ENCODE measurements at places on chromosomes 5 and 9.

- no peak for DNase-seq
These were observed 272.7 kb downstream of the TLE1 start for GRCh38 chr9:81416476-81417298.

DNA sequence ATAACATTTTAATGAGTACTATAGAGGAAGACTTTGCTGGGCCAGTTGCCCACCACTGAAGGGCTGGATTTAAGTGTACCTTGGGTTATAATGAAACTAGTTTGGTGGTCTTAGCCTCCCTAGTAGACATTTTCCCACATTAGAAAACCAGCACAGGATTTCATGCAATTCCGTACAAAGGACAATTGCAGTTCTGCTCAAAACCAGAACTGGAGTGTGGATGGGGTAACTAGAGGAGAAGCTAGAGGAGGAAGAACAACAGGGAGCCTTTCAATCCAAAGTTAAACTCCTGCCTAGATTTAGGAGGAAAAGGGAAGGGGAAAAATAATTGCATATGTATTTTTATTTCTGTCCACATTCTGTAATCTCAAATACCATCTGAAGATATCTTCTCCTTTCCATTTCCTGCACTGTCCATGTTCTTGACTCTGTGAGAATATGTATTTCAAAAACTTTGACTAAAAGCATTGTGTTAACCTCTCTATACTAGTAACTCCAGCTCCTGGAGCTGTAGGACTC is 97.5 kb upstream of the SSBP2 start:
- DNase-seq: no peak

DNA sequence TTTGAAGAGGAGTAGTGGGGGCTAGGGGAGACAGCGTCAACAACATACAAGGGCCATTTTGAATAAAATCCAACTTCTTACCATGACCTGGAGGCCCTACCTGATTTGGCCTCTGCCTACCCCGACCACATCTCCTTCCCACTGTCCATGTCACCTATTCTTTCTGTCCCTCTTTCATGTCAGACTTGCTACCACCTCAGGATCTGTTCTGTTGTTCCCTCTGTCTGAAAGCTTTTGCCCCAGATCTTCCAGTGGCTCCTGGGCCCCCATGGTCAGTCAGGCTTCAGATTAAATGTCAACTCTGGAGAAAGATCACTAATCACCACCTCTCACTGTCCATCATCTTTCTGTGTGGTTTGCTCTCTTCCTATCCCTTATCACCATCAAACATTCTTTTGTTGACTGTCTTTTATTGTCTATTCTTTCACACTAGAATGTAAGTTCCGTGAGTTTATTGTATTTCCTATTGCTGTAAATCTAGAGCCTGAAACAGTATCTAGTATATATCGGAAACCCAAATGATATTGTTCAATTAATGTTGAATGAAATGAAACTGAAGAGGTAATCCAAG is 31.2 kb upstream of the APC start:
- no peak for DNase-seq

- DNase-seq: no peak
These were observed 2318.6 kb upstream of the ACO1 start for GRCh38 chr9:30065888-30066287.

- no peak for DNase-seq
These were observed 9.0 kb upstream of the SETD9 start for GRCh38 chr5:56900395-56900794.

DNA sequence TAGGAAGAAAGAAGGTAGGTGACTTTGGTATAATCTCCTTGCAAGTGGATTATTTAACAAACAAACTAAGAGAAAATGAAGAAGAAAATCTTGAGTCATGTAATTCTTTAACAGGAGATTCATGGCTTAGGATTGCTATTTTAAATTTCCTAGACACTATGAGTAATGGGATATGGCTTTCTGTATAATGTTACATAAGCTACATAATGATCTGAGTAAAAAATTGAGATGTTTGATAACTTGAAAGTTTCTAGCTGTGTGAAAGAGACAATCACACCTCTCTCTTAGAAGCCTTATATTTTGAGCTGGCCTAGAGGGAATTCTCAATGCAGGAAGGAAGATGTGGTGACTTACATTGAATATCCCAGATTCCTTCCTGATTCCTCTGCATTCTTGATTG is 92.5 kb downstream of the CDH9 start:
- DNase-seq: no peak

DNA sequence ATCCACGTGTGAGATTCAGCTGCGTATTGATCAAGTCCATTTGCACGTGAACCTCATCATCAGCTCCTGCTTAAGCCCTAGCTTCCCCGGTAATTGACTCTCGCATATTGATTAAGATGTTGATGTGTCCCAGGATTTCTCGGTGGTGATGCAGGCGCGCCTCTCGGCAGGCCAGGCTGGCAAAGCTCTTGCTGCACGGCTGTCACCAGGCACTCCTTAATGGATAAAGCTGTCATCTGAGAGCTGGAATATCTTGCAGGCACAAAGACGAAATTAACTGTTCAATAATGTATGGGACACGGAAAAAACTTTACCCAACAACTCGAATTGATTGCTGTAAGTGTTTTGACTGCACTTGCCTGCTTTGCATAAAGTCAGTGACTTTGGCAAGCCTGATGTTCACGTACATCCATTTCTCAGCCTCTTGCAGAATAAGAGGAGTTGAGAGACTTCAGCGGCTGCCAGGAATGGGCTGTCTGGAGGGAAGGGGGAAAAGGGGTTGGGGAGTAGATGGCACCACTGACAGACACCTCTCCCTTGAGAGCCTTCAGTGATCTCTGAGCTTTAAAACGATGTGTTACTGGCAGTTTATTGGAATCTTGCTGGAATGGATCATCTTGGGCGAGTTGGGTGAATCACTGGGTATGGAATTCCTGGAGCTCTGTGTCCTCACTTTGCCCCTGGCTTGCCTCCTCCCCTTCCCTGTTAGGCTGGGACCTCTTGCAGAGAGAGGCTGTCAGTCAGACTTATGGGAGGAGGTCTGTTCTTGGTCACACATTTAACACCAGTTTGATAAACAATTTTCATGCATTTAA is 650.3 kb downstream of the CCDC171 start:
- DNase-seq: peak; percentile 15

GRCh38 chr9:91681461-91682305 is 258.1 kb upstream of the NFIL3 start:
- DNase-seq: peak; percentile 73

DNA sequence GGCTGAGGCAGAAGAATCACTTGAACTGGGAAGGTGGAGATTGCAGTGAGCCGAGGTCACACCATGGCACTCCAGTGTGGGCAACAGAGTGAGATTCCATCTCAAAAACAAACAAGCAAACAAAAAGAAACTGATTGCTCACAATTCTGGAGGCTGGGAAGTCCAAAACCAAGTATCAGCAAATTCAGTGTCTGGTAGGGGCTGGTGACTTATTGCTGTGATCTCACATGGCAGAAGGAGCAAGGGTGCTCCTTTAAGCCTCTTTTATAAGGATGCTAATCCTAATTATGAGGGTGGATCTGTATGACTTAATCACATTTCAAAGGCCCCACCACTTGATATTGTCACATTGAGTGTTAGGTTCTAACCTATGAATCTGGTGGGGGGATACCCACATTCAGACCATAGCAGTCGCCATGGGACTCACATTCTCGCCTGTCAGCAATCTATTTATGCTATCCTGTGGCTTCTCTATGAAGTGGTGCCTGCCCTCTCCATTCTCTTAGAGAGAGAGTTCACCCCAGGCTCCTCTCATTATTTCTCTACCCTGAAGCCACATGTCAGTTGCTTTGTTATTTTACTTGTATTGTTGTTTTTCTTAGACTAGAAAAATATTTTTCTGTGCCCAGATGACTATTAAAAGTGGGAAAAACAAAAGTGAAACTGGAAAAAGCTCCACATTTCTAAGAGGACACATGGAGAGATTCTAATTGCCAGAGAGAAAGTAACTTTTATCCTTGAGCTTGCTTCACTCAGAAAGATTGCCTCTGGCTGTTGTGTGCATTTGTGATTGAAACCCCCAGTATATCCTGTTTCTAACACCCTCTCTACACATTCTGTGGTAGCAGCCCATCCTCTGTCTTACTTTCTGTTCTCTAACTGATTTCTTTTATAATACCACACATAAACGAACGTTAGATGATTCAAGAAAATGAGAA is 18.8 kb upstream of the PRLR start:
- peak; percentile 9 for DNase-seq

DNA sequence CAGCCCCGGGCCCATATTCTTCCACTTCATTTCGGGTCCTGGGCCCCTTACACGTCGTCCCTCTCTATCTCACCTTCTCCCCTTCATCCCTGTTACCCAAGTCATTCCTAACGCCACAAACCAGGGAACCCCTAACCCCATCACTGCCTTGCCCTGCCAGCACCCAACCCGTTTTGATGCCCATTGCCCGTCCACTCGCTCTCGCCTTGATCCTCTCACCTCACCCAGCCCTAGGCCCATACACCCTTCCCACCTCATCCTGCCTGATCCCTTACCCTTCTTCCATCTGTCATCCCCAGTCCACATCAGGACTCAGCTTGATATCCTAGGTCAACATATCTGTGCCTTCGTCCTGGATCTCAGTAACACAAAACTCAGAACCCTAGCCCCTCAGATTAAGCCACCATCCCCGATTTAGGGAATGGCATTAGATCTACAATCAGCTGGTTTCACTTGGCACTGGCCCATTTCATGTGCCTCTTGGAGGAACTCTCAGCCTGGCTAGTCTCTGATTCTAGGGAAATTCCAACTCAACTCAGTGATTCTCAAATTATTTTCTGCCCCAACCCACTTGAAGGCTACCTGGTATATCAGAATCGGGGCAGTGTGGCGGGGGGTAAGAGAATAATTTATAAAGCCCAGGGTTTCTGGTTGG is 489 bp downstream of the CHMP5 start:
- DNase-seq: no peak

- no peak for DNase-seq
These were observed 229.5 kb downstream of the CD180 start for GRCh38 chr5:66967102-66967501.

- peak; percentile 32 for DNase-seq
These were observed 83.2 kb downstream of the FOXD1 start for GRCh38 chr5:73365301-73365853.

- DNase-seq: no peak
These were observed 109.2 kb downstream of the ADAMTS19 start for GRCh38 chr5:129569295-129569694.

DNA sequence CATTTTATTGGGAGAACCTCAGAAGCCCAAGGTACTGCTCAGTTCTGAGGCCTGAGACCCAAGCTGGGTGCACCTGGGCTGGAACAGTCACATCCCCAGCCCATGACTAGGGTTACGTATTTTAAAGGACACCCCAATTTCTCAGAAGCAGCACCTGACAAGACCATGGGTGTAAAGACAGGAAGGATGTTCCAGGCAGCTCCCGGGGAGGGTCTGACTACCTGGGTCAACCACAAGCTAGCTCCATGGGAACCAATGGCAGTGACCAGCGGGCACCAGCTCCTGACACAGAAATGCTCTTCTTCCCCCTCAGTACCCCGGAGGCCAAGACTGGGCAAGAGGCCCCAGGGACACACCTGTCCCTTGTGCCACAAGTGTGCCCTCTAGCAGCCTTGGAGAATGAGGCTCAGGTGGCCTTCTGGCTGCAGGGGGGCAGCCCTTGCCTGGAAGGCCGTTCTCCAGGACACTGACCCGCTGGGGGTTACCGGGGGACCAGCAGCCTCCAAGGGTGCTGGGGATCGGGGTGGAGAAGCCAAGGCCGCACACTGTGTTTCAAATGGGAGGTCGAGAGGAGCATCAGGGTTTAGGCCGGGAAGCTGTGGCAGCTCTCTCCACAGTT is 52.6 kb downstream of the IPPK start:
- DNase-seq: no peak

DNA sequence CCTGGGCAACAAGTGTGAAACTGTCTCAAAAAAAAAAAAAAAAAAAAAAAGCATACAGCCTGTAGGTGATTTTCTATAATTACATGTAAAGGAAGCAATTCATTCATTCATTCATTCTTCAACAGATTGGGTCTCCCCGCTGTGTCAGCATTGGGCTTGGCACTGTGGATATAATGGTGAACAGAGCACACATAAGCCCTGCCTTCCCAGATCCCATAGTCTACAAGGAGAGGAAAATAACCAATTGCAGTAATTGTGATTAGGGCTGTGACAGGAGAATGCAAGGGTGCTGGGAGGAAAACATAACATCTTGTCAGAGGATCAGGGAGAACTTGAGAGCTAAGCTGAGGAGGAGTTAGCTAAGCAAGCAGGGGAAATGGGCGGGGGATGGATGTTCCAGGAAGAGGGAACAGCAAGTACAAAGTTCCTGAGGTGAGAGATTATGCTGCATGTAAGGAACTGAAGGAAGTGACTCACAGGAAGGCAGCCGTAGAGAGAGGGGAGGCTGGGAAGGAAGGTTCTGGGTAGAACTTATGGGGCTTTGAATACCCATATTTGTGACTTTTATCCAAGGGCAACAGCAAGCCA is 24.0 kb upstream of the KLF9 start:
- peak; percentile 50 for DNase-seq

GRCh38 chr5:179878222-179879002 is 19.8 kb upstream of the MRNIP start:
- no peak for DNase-seq

DNA sequence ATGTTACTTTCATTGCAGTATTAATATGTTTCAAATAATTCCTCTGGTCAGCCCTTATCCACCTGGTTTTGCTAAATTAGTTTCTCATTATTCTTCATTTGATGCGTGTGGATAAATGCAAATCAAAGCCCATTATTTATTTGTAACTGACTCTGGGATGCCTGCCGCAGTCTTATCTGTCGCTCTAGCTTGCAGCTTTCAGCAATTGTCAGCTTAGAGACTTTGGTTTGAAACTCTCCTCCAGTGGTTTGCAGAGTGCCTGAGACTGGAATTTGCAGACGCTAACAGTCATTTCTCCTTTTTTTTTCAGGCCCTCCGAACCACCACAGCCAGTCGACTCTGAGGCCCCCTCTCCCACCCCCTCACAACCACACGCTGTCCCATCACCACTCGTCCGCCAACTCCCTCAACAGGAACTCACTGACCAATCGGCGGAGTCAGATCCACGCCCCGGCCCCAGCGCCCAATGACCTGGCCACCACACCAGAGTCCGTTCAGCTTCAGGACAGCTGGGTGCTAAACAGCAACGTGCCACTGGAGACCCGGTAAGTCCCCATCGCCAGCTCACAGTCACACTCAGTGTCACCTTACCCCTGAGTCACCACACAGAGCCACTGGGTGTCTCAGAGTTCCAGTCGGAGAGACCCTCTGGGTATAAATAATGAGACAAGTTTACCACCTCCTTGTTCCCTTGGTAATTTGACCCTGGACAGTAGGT is 339.0 kb upstream of the WWC1 start:
- DNase-seq: no peak

GRCh38 chr9:125161284-125161918 is 18.1 kb upstream of the SCAI start:
- DNase-seq: no peak

- peak; percentile 23 for DNase-seq
These were observed 18.8 kb upstream of the TNFAIP8 start for GRCh38 chr5:119336845-119337580.

DNA sequence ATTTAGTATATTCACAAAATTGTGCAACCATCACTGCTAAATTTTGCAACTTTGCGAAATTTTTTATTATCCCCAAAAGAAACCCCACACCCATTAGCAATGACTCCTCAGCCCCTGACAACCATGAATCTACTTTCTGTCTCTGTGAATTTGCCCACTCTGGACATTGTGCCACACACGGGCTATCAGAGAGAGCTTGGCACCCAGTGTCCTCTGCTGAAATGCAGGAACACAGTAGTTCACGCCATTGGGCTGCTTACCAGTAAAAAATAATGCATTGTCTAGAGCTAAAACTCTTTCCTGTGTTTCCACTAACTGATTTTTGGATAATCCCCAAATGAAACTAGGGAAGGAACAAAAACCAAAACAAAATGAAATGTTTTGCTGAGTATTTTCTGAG is 60.0 kb downstream of the HRH2 start:
- DNase-seq: no peak

- no peak for DNase-seq
These were observed at the start of gene KIF12 for GRCh38 chr9:114098936-114099668. KIF12 (minus strand) TSS chr9:114099292; CDS start chr9:114099276, 16 bp downstream.
